ENCODE measurements at places on chromosomes 16 and 17.

DNA sequence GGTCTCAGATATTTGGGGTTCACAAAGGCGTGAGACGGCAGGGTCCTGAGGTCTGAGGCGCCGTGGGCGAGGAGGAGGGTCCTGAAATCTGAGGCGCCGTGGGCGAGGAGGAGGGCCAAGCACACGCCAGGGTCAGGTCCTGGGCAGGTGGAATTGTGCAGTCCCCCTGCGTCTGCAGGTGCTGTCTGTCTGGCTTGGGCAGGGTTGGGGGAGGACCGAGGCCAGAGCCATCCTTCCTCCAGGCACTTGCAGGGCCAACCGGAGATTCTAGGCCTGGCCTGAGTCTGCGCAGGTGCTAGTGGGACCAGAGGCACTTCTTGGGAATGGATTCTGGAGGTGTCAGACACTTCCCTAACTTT lies 2.4 kb upstream of the APRT start:
- no peak for DNase-seq

DNA sequence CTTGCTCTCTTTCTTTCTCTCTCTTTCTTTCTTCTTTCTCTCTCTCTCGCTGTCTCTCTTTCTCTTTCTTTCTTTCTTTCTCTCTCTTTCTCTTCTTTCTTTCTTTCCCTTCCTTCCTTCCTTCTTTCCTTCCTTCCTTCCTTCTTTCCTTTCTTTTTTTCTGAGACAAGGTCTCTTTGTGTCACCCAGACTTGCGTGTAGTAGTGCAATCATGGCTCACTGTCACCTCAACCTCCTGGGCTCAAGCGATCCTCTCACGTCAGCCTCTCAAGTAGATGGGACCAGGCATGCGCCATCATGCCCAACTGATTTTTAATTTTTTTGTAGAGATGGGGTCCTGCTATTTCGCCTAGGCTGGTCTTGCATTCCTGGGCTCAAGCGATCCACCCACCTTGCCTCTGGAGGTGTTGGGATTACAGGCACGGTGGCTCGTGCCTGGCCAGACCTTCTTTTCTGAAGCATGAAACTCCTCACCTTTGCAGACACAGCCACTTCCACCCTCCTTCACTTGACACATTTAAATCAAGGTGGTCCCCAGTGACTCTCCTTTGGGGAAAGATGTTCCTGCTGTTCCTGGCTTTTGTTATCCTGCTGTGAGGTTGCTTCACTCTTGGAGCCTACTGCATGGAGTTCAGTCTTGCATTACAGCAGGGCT lies 26.8 kb upstream of the NKD1 start:
- no peak for DNase-seq

DNA sequence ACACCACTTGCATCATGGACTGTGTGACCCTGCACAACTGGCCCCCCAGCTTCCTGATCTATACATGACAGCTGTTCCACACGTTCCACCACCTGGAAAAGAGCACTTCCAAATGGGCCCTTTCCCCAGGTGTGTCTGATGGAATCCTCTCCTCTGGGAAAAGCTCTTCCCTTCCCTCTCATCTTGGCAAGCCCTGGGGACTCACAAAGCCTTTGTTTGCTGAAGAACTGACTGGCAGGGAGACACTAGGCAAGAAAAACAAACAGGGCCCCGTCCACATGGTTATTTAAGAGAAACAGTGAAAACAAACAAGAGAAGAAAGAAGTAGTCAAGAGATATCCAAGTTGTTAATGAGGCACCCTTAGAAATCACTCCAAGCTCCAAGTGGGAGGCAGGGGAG lies 52.6 kb downstream of the C16orf95 start:
- no peak for DNase-seq

DNA sequence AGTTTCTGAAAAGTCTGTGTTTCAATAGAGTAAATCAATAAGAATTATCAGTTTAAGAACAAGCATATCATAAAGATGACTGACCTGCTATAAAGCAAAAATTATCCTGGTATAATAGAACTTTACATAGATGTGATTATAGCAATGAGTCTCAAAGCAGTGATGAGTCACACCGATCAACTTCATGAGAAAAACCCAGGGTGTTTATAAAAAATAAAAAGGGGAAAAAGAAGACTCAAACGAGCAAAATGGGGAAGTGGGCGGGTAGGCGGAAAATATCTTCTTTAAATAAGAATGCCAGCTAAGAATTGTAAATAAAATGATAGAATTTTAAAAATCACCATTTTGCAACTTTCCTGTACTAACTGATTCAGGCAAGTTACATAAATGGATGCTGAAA lies 46.8 kb downstream of the BRIP1 start:
- no peak for DNase-seq

DNA sequence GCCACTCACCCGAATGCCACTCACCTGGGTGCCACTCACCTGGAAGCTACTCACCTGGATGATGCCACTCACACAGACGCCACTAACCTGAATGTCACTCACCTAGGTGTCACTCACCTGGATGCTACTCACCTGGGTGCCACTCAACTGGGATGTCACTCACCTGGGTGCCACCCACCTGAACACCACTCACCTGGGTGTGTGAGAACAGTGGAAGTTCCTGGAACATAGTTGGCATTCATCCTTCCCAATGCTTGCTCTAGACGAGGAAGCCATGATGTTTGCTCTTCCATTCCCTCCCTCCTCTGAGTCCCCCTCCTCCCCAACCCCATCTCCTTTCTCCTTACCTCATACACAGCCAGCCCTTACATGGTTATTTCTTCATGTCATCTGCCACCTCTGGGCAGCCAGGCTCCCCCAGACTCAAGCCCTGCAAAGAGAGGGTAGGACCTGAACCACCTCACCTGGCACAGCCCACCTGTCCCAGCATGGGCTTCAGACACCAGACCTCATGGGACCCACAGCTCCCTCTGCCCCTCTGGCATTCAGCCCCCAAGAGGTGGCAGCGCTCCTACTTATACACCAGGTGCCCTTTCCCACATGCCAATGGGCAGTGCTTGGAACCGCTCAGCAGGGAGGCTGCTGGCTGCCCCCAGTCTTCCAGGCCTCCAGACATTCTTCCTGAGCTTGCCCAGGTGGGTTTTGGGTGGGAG lies 171.8 kb upstream of the FOXF1 start:
- DNase-seq = no peak

GRCh38 chr17:45291171-45291805 lies 25.5 kb downstream of the MAP3K14 start:
- DNase-seq = no peak

DNA sequence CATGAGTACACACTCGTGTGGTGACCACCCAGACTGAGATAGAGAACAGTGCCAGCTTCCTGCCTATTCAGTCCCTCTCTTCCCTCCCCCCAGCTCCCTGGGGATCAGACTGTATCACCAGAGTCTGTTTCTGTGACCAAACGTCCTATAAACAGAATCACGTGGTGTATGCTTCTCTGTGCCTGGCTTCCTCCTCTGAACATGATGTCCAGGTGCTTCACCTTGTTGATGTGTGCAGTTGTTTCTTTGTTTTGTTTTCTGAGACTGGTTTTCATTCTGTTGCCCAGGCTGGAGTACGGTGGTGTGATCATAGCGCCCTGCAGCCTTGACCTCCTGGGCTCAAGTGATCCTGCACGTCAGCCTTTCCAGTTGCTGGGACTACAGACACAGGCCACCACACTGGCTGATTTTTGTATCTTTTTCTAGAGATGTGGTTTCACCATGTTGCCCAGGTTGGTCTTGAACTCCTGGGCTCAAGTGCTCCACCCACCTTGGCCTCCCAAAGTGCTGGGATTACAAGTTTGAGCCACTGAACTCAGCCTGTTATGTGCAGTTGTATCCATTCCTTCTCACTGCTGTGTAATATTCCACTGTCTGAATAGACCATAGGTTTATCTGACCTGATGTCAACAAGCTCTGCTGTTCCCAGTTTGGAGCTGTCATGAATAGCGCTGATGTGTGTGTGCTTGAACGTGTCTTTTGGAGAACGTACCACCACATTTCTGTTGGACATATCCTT lies 28.9 kb upstream of the PRM1 start:
- DNase-seq = no peak

DNA sequence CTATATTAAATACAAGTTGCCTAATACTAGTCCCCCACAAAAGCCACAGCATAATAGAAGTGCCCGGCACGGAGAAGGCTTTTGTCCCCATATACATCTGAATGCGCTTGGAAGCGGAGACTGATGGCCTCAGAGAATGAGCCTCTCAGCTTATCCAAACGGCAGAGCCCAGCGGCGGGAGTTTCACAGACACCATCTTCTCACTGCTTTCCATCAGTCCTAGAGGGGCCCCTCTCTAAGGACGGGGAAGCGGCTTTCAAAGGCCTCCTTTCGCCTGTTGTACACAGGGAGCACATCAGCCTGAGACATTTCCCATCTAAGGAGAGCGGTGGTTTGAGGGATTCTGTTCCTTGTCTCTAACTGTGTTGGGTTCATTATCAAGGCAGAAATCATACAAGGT lies 16.9 kb downstream of the NXN start:
- DNase-seq = no peak

DNA sequence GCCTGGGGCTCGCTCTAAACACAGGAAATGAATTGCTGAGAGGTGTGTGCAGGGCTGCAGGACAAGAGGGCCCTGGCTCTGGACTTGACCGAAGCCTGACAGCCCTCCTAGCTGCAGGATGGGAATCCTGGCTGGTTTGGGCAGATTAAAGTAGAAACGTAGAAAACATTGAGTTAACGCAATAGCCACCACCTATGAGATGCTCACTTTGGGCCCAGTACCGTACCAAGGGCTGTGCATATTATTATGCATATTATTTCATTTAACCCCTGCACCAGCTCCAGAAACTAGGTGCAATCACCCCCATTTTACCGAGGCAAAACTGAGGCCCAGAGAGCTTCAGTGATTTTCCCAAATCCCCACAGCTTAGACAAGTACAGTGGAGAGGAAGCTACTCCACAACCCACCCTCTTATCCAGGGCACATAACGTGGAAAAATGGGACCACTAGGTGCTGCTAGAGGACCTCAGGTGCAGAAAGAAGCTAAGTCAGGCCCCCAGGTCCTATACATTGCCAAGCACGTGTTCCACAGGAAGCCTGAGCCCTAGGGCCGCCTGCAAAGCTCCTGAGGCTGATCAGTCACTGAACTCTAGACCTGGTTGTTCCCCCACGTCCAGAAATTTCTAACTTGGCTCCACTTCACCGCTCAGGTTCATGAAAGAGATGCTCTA lies 79.2 kb downstream of the MYH11 start:
- DNase-seq = no peak

DNA sequence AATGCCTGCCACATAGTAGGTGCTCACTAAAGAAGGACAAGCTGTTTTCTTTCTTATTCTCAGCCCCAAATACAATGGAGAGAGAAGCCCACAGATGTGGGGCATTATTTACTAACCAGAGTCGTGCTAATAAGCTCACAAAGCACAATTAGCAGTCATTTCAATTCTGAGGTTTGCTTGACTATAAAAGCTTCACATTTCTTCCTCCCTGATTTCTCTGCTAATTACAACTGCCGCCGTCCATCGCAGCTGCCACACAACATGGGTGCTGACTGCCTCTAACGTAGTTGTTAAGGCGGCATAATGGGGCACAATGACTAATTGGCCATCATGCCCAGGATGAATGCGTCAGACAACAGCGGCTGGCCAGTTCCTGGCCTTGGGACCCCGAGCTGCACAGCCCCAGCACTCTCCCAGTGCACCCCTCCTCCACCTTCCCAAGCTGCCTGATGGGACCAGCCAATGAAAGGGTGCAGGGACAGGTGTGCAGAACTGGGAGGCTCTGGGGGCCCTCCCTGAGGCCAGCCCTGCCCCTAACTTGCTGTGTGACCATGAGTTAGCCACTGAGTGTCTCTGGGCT lies 109.2 kb downstream of the CCT6B start:
- no peak for DNase-seq

GRCh38 chr17:47698749-47699535 lies 5.0 kb downstream of the TBKBP1 start:
- DNase-seq = peak; percentile 61

DNA sequence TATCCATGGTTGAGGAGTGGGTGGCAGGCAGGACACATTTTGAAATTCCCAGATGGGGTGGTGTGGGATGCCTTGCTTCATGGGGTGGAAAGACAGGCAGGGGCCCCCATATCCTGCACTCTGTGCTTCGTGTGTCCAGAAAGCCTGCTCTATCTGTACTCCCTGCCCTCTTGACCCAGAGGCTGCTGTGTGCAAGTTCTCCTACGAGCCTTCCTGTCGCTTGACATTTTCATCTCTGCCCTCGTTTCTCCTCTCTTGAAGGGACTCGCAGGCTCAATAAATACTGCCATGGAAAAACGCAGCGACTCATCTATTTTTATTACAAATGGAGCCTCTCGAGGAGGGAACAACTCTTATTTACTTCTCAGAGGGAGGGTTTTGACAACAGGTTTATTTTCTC lies 254.8 kb downstream of the XYLT1 start:
- no peak for DNase-seq

DNA sequence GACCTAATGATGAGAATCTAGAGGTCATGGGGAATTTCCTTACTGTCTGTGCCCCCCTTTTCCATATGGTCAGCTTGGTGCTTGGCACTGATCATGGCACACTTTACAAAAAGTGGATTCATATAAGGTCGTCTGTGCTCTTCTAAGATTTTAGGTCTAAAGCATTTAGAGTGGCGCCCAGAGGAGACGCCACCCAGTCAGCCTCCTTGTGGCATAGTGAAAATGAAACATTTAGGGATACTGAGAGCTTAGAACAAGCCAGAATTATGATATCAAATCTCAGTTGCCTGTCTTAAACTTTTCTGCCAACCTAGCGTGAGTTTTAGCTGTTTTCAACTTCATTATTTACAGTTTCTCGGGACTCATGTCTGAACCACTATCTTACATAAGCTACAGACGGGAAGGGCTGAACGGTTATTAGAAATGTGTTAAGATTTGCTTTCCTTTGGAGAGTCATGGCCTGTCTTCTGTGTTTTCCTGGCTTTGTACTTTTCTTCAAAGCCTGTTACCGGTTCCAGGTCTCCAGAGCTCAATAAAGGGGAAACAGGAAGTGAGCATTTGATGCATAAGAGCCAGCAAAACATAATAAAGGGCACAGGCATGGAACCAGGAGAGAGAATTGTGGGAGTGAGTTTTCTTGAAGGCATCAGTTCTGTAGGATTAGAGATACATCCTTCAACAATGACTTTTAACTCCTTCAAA lies 13.7 kb downstream of the ZNRF1 start:
- DNase-seq = no peak

GRCh38 chr17:74597069-74597790 lies 5.1 kb upstream of the CD300LD start:
- DNase-seq = no peak

DNA sequence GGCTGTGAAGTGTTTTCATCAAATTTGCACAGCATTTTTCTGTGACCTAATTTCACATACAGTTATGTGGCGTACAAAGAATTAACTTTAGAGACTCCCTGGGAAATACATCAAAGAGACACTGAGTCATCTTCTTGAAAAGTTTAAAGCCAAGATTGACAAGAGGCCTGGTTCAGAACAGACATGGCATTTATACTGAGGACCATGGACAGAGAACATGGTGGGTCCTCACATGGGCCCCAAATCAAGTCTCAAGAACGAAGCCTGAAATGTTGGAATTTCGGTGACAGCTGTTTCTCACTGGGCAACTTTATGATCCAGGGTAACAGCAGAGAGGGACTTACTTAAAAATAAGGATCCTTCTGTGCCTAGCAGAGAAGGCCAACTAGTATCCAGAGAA lies 311.5 kb upstream of the KCNJ16 start:
- no peak for DNase-seq

GRCh38 chr16:57668630-57669475 lies 747 bp downstream of the ADGRG3 start:
- no peak for DNase-seq

GRCh38 chr16:87457061-87457611 lies 35.7 kb downstream of the ZCCHC14 start:
- DNase-seq = no peak

All from stimulated activated CD8-positive, alpha-beta memory T cell treated with anti-CD3 and anti-CD28 coated beads, Interleukin-15, amount 100 ng/mL, for 4 hours (primary cell).